Heart right ventricle (tissue), 16 donors: ENCODE measurements at places on chromosomes 6 and 20. TPM values are rescaled to one million over a fixed set of nuclear protein-coding genes. Genes with fewer than 3 reads are reported as not detected.

Gene MUCL3
- total RNA-seq = not detected

Gene TINAG
- 0.47 TPM for total RNA-seq

Gene EYS
- total RNA-seq = 0.40 TPM

Gene GGTLC1
- total RNA-seq = not detected

Gene TUBB1
- 0.18 TPM for total RNA-seq
